Cerebellar nuclear complex (tissue), 1 donor: ENCODE measurements at places on chromosomes 11 and 22.
A peak's percentile ranks its signal among the peaks of the same experiment; 100 is the strongest.

- DNase-seq = peak; percentile 89
Observed at GRCh38 chr11:105790840-105791239, 181.0 kb downstream of the GRIA4 start.

- DNase-seq = no peak
Observed at GRCh38 chr11:73393479-73394415, 17.5 kb downstream of the RELT start.

- DNase-seq = no peak
Observed at GRCh38 chr11:24253237-24253760, 243.6 kb upstream of the LUZP2 start.

GRCh38 chr22:24510637-24511625, 15.8 kb downstream of the UPB1 start:
- no peak for DNase-seq

DNA sequence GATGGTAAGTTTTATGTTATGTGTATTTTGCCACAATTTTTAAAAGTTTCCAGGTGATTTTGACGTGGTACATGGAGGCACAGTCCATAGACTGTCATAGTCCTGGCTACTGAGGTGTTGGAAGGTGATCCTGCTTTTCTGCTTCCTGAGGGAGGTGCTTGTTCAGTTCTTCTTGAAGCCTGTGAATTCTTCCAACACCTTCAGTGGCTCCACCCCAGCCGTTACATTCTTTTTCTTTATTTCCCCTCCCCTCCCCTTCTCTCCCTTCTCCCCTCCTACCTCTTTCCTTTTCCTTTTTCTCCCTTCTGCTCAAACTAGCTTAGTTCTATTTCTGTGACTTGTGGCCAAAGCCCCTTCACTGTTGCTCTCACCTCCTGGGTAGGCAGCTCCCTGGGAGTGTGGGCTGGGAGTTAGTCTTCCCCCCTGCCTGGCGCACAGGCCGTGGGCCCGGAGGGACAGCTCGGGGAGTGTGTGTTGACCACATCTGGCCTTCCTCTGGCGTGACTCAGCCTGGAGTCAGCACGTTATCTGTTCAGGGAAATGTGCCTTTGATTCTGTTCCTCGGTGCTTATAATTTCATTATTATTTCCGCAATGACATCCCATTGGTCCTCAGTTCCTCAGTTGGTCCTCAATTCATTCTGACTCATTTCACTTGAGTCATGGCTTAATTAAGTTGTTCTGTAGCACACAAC, 566.2 kb downstream of the TBC1D22A start:
- DNase-seq = no peak

DNA sequence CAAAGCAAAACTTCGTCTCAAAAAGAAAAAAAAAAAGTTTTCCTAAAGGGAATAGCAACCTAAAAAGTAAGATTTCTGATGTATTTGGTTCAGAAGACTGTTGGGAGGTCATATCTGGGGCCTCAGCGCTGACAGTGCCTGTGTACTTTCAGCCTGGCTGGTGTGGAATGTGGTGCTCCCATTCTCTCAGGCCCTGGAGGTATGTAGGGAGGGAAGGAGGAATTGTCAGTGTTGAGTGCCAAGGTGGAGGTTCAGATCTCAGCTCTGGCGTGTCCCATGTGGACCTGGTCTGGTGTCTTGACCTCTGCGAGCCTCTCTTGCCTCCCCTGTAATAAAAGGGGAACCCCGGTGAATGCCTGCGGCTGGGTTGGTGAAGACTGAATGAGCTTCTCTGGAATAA, 22.4 kb downstream of the PRR5 start:
- DNase-seq = no peak
